ENCODE measurements at places on chromosomes 1 and 21.

- no peak for DNase-seq
These were observed 40.9 kb downstream of the CCN1 start for GRCh38 chr1:85621430-85621829.

DNA sequence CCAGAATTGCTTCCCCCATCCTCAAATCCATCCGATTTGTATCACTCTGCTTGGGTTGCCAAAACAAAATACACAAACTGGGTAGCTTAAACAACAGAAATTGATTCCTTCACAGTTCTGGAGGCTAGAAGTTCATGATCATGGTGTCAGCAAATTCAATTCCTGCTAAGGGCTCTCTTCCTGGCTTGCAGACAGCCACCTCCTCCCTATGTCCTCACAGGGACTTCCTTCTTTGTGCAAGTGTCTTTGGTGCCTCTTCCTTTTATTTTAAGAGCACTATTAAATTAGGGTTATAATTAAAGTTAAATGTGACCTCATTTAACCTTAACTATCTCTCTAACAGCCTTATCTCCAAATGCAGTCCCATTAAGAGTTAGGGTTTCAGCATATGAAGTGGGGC lies 112.8 kb downstream of the PLPP3 start:
- DNase-seq: no peak

DNA sequence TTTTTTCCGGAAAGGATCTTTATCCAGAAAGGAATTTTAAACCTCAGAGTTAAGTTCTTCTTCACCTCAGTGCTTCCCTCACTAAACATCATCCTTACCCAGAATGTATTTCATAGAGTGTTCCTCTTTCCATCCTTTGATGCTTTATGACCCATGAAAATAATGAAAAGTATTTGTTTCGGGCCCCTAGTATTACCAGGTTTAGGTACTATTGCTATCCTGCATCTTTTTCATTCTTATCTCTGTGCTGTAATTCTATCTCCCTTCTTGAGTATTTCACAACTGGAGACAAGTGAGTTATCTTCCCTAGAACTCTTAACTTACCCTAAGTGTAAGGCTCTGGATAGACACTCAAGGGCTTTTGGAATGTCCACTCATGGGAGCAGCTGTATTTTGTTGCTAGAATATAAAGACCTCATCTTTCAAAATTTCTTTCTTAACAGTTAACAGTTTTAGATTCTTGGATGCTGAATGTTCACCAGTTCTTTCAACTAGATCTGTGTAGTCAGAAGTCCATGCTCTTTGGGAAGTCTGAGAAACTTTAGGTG lies 26.2 kb downstream of the UCK2 start:
- DNase-seq: no peak

GRCh38 chr1:180360333-180361075 lies 130.4 kb downstream of the LHX4 start:
- no peak for DNase-seq

DNA sequence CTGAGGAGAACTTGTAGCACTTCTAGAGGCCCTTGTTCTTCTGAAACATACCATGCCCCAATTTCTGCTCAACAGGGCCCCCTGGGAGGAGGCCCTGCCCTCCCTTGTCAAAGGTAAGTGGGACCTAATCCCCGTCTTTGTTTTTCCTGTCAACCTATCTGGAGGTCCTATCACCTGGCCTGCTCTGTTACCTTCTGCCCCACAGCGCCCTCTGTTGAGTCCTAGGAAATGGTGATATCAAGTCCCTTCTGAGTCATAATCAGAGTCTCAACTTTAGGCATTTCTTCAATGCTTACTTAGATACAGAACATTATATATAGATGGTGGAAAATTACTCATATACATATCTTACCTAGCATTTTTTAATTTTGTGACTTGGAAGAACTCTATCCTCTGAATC lies 28.2 kb upstream of the FCRL4 start:
- DNase-seq: no peak

All from activated naive CD4-positive, alpha-beta T cell treated with Interleukin-2 at 50 U/mL for 16 hours (primary cell).